ENCODE measurements at places on chromosomes 7 and 10.

DNA sequence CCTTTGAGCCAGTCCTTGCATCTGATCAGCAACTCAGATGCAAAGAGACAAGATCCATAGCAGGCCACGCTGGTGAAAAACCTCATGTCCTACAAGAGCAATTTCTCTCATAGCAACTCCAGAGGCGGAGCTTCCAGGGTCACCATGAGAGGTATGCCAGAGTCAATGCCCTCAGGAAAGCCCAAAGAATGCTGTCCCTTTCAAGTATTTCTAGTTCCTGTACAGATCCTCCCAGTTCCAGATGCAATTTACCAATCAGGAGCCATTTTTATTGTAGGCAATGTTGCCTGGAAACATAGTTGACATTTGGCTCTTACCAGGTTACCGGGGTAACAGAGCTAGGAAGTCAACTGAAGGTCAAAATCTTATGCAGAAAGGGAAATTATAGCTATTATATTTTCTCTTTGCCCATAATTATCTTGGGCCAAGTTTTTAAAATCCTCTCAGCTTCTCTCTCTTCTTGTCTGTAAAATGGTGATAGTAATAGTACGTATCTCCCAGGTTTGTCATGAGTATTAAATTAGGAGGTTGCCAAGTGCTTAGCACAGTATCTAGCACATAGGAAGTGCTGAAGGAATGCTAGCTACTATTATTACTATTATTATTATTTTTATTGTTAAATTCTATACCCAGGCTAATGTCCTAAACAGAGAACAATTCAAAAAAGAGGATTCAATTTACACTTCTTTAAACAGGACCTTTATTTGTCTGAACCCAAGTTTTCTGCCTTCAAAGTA, 46.3 kb upstream of the TM9SF3 start:
- peak; percentile 32 for DNase-seq

DNA sequence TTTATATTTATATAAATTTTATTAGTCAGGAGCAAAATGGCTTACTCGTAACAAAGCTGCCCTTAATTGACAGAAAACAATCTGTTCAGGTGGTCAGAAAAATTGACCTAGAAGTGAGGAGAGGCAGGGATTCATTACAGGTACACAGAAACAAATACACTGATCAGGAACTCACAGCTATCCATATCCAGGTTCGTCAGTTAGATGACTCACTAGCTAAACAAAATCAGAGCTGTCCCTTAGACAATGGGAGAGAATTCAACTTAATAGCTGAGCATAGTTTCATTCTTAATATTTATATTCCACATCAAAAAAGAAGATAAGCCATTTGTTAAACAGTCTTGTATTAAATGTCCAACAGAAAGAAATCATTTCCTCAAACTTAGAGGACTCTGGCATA, 41.7 kb downstream of the HYCC1 start:
- no peak for DNase-seq

- DNase-seq = no peak
Observed at GRCh38 chr7:116429986-116430619, 69.4 kb upstream of the CAV2 start.

DNA sequence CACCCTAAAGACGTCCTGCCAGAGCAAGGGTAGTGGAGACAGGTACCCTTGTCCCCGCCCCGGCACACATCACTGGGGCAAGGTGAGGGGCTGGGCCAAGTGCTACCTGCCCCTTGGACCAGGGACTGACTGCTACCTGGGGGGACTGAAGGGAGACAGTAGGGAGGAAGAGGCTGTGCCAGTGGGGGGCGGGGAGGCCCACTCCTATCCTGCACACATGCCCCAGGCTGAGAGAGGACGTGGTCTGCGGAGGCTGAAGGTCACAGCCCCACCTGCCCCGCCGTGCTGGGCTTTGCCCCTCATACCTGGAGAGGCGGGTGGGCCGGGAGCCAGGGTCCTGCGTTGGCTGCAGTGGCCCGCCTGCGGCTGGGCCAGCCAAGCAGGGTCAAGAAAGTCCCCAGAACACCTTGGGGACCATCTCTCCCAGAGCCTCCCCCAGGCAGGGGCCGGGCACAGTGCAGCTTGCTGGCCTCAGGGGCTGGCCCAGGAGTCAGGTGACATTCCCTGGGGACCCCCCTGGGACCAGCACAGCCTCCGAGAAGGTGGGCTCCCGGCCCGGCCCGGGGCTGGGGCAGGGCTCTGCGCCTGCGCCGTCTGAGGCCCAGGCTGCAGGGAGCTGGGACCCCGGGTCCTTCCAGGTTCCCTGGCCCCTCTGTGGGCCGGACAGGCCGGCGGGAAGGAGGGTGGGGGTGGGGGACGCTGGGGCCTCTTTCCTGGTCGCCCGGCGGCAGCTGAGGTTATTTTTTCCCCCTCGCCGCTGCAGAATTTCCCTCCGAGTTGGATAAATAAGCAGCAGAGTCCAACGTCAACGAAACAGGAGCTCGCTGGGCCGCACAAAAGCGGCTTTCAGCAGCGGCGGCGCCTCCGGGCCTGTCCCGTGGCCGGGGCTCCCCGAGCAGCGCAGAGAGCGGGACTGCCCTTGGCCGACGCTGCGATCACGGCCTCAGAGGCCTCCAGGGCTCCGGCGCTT, 9.8 kb upstream of the FZD9 start:
- no peak for DNase-seq

GRCh38 chr10:113550365-113550764, 2.5 kb upstream of the HABP2 start:
- no peak for DNase-seq

GRCh38 chr10:102211615-102212299, 14.3 kb upstream of the ELOVL3 start:
- no peak for DNase-seq

DNA sequence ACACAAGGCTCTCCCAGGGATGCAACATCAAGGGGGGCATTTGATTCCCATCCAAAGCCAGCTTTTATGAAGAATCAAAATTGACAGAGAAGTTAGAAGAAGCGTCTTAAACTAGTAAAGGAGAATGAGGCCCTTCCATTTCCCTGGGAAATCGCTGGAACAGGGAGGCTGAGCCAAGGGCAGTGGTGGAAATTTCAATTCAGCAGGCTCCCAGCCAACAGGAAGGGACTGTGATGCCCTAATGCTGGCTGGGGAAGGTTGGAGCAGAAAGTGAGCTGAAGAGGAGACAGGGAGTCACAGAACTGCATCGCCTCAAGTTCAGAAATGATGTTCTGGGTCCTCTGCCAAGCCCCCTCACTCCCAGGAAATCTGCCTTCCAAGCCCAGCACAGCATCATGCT, 517.3 kb downstream of the GRID1 start:
- DNase-seq = no peak

DNA sequence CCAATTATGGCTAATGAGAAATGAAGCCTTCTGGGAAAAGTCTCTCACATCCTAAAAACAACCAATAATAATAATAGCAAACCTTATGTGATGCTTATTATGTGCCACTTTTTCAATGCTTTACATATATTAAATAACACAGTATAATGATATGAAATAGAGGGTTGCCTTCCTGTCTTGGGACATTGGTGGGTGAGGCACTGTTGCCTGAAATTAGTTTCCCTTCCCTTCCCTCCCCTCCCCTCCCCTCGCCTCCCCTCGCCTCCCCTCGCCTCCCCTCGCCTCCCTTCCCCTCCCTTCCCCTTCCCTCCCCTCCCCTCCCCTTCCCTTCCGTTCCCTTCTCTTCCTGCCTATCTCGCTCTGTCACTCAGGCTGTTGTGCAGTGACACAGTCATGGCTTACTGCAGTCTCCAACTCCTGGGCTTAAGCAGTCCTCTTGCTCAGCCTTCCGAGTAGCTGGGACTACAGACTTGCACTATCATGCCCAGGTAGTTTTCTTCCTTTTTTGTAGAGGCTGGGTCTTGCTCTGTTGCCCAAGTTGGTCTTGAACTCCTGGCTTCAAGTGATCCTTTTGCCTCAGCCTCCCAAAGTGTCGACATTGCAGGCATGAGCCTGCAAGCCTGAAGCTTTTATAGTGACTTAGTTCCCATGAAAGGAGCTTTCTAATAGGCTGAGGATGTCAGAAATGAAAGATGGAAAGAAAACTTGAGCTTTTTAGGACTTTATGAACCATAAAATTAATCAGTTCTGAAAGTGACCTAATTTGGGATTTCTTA, 47.9 kb downstream of the PHTF2 start:
- DNase-seq = no peak

DNA sequence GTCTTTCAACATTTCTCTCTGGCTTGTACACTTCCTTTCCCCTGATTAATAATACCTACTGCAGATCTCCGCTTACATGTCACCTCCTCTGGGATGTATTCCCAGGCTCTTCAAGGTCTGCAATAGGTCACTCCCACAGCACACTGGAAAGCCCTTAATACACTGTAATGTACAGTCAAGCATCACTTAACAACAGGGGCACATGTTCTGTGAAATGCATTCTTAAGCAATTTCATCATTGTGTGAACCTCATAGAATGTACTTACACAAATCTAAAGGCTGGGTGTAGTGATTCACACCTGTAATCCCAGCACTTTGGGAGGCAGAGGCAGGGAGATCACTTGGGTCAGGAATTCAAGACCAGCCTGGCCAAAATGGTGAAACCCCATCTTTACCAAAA, 1.9 kb downstream of the COX15 start:
- no peak for DNase-seq

- no peak for DNase-seq
Observed at GRCh38 chr7:124462249-124462648, 303.3 kb downstream of the GPR37 start.

- no peak for DNase-seq
Observed at GRCh38 chr10:129411393-129411705, 55.7 kb upstream of the MGMT start.

DNA sequence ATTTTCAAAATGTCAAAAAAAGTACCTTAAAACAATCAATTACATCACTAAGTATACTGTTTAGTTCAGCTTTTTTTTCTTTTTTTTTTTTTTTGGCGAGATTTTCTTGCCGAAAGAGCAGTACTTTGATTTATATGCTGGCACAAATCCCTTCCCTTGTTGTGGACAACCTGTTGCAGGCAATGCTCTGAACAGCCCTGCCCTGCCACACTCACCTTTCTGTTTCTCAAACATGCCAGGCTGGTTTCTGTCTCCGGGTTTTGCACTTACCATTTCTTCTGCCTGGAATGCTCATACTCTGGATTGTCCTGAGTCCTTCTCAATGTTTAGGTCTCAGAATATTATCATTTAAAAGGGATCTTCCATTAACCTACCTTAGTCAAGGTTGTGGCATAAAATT, 80.4 kb upstream of the JAZF1 start:
- DNase-seq = no peak

GRCh38 chr10:94546901-94547185, 1.3 kb downstream of the HELLS start:
- DNase-seq = no peak

- DNase-seq = no peak
Observed at GRCh38 chr7:65915921-65916657, 43.2 kb downstream of the VKORC1L1 start.

- no peak for DNase-seq
Observed at GRCh38 chr10:13731799-13732198, 145.0 kb downstream of the PRPF18 start.

DNA sequence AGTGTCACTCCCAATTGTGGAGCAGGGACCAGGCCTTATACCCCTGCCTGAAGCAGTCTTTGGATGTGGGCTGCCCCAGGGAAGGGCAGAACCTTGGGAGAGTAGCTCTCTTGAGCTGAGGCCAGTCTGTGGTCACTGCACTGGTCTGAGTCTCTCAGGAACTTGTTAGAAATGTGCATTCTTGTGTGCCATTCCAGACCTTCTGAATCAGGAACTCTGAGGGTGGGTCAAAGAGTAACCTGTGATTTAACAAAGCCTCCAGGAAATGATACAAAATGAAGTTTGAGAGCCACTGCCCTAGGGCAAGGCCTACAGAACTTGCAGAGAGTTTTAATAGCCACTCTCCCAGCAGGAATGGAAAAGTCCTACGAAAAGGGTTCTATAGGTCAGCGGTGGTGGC, 68.1 kb downstream of the LYZL1 start:
- no peak for DNase-seq

GRCh38 chr10:96125142-96125515, 5.0 kb upstream of the ZNF518A start:
- DNase-seq = no peak

DNA sequence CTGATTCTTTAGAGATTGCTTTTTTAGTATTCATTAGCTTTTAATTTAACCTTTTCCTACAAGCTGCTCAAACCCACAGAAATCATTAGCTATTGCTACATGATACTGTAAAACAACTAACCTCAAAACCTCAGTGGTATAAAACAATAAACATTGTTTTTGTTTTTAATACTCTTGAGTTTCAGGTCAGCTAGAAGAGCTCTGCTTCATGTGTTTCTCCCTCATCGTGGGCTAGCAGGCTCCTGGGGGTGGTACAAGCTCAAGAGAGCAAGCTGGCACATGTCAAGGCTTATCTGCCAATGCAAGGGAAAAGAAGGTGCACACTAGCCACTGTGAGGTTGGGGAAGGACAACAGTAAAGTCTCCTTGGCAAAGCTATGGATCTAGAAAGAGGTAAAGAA, 232.9 kb upstream of the PHF14 start:
- DNase-seq = no peak

DNA sequence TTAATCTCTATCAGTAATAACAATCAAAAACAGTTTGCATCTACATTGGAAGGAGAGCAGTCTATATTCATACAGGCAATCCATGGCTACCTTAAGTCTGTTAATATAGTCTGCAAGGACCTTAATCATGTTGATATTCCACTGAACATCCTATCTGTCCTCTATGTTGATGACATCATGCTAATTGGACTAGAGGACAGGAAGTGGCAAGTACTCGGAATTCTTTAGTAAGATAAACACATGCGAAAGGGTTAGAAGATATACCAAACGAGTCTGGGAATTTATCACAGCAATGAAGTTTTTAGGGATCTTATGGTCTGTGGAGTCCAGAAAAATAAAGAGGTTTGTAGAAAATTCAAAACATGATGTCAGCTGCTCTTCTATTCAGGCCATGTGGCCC, 11.3 kb upstream of the SAMD9L start:
- DNase-seq = no peak

- no peak for DNase-seq
Observed at GRCh38 chr7:122260336-122260735, 44.2 kb downstream of the FEZF1 start.

- DNase-seq = no peak
Observed at GRCh38 chr10:47060993-47061500, 149.8 kb downstream of the PTPN20 start.

- no peak for DNase-seq
Observed at GRCh38 chr10:25112016-25112415, 62.8 kb upstream of the GPR158 start.

- DNase-seq = no peak
Observed at GRCh38 chr7:83439026-83439425, 209.9 kb downstream of the SEMA3E start.

DNA sequence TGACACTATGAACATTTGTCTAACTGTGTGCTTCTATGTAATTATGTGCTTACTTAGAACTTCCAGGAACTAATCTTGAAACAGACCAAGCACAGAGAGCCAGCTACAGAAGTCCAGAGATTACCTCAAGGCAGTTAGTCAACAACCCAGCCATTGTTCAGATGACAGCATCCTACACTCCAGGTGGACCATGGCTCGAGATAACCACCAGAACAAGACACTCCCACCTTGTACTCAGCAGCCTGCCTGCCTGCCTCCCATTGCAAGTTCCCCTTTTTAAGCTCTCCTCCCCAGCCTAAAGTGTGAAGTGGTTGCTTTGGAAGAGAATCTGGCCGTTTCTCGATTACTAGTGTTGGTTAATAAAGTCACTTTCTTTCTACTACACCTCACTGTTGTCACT, 1080.6 kb upstream of the LRRN3 start:
- DNase-seq = peak; percentile 9
